ENCODE measurements at places on chromosomes 12 and 14. TPM values are rescaled to one million over a fixed set of nuclear protein-coding genes. Genes with fewer than 3 reads are reported as not detected.
A peak's percentile ranks its signal among the peaks of the same experiment; 100 is the strongest.

CDKN1B gene
- 57.9 TPM for total RNA-seq

MYF5 gene
- total RNA-seq: not detected

HOXC6 gene
- total RNA-seq: 4.9 TPM

SLCO1B1 gene
- total RNA-seq: not detected

LRRK2 gene
- total RNA-seq: 0.76 TPM

GSC gene
- not detected for total RNA-seq

METTL1 gene
- total RNA-seq: 33.6 TPM

CLEC4D gene
- not detected for total RNA-seq

LMBR1L gene
- total RNA-seq: 20.5 TPM

RHOJ gene
- not detected for total RNA-seq

DNA sequence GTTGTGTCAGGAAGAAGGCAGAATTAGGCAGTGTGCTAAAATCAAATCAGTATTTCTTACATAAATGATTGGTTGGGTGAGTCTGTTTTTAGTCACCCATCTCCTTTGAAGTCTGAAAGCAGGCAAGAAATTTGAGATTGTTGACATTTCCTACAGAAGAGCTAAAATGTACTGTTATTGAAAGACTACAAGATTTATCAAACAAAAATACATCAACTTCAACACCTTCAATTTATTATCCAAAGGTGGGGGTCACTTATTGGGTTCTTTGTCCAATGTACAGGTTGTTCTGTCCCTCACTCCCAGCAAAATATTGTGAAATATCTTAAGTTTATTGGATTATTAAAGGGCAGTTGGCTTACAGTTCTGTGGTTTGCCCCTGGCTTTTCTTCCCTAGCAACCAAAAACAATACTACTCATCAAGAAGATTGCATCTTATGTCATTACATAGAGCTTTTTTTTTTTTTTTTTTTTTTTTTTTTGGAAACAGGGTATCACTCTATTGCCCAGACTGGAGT is 20.6 kb upstream of the PKP2 start:
- peak; percentile 53 for DNase-seq

GRCh38 chr12:103840462-103840875 is 565 bp downstream of the NT5DC3 start:
- DNase-seq: peak; percentile 57

- DNase-seq: no peak
These were observed 172.8 kb upstream of the KITLG start for GRCh38 chr12:88753066-88753465.

- no peak for DNase-seq
These were observed 1.1 kb downstream of the DCTN2 start for GRCh38 chr12:57545809-57546437.

- DNase-seq: no peak
These were observed 241.7 kb downstream of the CEP128 start for GRCh38 chr14:80699861-80700260.

DNA sequence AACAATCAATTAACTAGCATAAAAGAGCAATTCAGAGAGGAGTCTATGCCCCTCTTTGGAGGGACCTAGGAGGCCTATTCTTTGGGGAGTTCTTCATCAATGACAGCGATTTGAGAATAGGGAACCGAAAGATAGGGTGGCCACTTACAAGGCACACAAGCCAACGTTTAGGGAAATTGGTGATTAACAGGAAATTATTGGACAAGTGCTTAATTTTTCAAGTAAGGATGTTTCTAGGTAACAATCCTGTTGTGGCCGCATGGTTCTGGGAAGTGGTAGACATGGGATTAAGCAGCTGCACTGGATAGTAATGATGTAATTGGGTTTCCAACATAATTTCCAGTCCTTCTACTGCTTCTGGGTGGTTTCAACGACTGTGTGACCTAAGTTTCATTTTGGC is 83.2 kb downstream of the HMGA2 start:
- no peak for DNase-seq

DNA sequence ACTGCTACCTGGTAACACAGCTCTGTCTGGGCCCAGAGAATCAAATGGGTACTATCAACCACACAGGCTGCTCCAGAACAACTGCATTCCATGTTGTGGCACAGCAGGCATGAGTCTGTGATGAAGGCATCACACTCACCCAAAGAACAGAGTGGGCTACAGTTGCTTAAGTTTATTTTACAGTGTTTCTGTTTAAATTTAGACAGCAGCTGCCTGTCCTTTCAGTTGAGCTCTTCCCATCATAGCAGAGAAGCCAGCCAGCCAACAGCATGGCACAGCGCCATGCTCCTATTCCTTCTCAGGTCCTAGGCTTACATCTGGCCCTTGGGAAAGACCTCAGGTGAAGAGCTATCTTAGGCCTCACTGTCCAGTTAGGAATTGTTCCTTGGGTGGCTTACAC is 147.0 kb upstream of the FRMD6 start:
- DNase-seq: no peak

DNA sequence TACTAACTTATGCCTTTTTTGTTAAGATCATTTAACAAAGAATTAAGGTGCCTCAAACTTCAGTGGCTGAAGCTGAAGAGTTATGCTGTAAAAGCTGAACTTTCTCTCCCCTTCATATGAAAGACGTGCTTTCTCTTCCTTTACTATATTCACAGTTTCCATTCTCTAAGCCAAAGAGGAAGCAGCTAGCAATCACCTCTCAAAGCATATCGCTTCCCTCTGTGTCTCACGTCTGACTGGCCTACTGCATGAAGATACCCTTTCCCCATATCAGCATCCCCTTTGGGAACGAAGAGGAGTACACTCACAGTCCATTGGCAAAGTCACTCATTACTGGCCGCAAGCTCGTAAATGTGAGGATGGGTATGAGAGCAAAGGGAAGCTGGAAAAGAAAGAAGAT is 34.9 kb downstream of the SLC11A2 start:
- DNase-seq: no peak

DNA sequence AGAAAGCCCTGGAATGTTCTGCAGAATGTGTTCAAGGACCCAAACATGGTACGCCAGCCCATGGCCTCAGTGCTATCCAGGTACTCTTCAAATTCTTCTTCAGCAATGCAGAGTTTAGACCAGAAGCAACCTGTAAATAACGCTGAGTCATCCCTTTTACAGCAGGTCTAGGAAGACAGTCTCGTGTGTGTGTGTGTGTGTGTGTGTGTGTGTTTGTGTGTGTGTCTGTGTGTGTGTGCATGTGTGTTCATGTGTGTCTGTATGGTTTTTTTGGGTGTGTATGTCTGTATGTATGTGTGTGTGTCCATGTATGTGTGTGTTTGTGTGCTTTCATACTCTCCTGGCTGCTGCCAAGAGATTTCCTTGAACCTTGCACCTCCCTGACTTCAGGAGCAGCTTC is 60.1 kb upstream of the RFX4 start:
- no peak for DNase-seq

DNA sequence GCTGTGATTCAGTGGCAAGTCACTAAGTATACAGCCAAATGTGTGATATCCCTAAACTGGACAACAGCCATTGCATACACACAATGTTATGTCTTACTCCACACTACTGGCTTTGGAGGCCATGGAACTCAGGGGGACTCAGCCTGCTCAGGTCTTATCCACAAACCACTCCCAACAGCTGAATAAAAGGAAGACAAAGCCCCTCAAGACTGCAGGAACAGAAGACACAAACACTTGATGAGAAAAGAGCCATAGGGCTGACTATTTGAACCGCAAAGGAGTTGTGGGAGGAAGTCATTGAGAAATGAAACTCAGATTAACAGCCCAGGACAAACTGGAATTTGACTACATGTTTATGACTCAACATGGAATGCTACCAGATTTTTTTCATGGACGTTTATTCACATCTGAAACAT is 40.9 kb downstream of the PTGER2 start:
- DNase-seq: peak; percentile 51
